Ovary (tissue), 10 donors: ENCODE measurements at places on chromosomes 2 and 18. TPM values are rescaled to one million over a fixed set of nuclear protein-coding genes. Genes with fewer than 3 reads are reported as not detected.

DNA sequence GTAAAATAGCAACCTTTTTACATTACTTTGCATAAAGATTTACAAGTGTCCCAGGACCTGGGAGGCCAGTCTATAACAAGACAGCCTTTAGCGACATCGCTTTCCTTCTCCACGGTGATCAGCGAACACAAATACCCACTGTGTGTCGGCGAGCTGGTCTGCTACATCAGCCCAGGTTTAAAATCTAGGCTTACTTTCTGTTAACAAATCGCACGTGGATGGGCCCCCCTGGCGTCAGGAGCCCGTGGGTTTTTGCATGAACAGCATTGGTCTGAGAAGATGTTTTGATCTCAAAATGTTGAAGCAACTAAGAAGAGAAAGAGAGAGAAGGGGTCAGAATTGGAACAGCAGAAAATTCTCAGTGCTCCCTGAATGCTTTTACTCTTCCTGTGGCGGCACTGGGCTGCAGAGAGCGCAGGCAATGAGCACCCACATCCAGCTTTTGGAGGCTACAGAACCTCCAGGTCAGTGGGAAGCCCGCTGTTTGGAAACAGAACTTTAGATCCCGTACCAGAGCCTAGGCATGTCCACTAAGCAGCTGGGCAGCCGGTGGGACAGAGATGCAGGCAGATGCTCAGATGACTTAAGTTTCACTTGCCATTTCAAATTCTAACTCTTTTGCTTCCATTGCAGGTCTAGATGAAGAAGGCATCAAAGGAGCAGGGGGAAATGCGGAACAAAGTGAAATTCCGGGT lies 32.9 kb downstream of the CYP27C1 start:
- no peaks in the 10 kb centered on the region for H3K27me3 ChIP-seq
- DNase-seq, result no peak
- H3K4me1 ChIP-seq, result no peaks in the 10 kb centered on the region

GRCh38 chr2:199509403-199509802 lies 51.7 kb upstream of the SATB2 start:
- H3K27ac ChIP-seq, result no peak overlapping the region
- no peaks in the 10 kb centered on the region for H3K36me3 ChIP-seq
- no peaks in the 10 kb centered on the region for H3K27me3 ChIP-seq
- H3K4me1 ChIP-seq, result no peaks in the 10 kb centered on the region

DNA sequence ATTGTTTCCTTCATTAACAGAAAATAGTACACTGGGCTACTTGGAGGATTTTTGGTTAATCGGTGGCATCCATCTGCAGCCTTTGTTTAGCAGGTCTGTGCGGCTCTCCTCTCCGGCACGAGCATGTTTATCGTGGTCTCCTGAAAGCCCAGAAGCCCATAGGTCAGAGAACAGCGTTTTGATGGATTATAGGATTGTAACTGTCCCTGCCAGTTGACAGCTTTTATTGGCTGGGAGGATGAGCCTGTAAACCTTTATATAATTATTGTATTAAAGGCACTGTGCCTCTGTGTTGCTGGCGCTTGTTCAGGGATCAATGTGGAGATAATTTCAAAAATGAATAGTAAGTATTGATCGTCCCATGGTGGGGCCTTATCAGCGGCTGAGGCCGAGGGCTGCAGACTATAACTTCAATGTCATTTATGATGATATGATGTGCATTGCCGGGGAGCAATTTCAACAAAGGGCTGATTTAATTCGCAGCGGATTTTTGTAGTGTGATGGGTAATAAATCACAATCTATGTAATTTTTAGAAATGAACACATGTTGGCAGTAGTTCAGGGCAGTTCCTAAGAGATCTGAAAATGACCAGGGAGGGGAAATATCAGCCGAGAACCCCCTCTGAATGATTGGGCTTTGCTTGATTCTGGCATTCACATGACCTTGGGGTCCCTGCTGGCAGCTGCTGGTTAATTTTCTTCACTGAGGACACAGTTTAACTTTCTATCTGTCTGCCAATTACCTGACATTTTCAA lies 736.1 kb downstream of the GALR1 start:
- no peaks in the 10 kb centered on the region for H3K36me3 ChIP-seq
- H3K27me3 ChIP-seq, result no peaks in the 10 kb centered on the region
- H3K4me3 ChIP-seq, result no peak overlapping the region
- H3K4me1 ChIP-seq, result no peaks in the 10 kb centered on the region
- H3K27ac ChIP-seq, result no peak overlapping the region
- DNase-seq, result no peak

POU3F3 gene
- not detected for polyA plus RNA-seq

DNA sequence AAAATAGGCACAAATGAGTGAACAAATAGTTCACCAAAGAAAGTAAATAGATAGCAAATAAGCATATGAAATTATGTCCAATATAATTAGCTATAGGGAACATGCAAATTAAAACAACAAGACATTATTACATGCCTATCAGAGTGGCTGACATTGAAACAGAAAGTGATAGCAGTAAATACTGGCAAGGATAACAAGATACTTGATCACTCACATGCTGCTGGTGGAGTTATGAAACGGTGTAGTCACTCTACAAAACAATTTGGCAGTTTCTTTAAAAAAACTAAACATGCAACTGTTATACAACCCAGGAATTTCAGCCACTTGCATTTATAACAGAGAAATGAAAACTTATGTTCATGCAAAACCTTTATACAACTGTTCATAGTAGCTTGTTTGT lies 439.2 kb upstream of the ACVR2A start:
- no peaks in the 10 kb centered on the region for H3K27me3 ChIP-seq
- H3K36me3 ChIP-seq, result no peaks in the 10 kb centered on the region

- no peak for DNase-seq
- H3K36me3 ChIP-seq, result no peaks in the 10 kb centered on the region
- H3K4me3 ChIP-seq, result no peak overlapping the region
- no peaks in the 10 kb centered on the region for H3K4me1 ChIP-seq
- H3K27ac ChIP-seq, result no peak overlapping the region
- H3K27me3 ChIP-seq, result no peaks in the 10 kb centered on the region
Measured at GRCh38 chr2:200428961-200429665, 80.8 kb downstream of the KCTD18 start.

GRCh38 chr2:19682493-19682892 lies 219.3 kb downstream of the TTC32 start:
- DNase-seq, result no peak
- H3K4me1 ChIP-seq, result no peaks in the 10 kb centered on the region
- H3K27me3 ChIP-seq, result no peaks in the 10 kb centered on the region
- H3K27ac ChIP-seq, result no peak overlapping the region

BOK gene
- 19.2 TPM for polyA plus RNA-seq

DNA sequence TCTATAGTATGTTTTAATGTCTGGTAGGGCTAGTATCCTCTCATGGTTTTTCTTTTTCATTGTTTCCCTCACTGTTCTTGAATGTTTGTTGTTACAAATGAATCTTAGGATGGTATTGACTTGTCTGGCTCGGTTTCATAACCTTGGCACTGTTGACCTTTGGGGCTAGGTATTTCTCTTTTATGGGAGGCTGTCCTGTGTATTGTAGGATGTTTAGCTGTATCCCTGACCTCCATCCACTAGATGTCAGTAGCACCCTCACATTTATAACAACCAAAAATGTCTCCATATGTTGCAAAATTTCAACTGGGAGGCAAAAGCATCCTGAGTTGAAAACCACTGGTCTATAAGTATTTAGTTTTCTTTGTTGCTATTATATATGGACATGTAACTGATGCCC lies 7.0 kb upstream of the AOX1 start:
- H3K4me3 ChIP-seq, result no peak overlapping the region
- H3K27me3 ChIP-seq, result no peaks in the 10 kb centered on the region
- DNase-seq, result peak; percentile 28
- no peak overlapping the region for H3K27ac ChIP-seq

UGT1A10 gene
- not detected for polyA plus RNA-seq

DNA sequence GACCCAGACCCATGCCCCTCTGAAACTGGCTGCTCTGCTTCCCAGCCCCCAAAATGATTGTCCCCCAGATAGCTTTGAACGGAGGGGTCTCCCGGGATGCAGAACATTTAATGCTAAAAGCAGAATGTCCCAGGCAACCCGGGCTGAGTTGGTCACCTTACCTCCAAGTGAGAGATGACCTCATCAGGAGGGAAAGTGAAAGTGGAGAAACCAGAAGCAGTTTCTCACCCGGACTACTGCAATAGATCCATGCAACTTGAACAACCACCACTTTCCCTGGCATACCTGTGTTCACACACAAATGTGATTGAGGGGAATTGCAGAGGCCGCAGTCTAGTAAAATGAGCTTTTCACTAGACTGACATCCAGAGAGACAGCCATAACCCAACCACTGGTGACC lies 75.3 kb upstream of the NPAS2 start:
- no peak for DNase-seq
- H3K27me3 ChIP-seq, result no peaks in the 10 kb centered on the region
- no peak overlapping the region for H3K4me3 ChIP-seq
- no peak overlapping the region for H3K27ac ChIP-seq
- H3K36me3 ChIP-seq, result no peaks in the 10 kb centered on the region

DNA sequence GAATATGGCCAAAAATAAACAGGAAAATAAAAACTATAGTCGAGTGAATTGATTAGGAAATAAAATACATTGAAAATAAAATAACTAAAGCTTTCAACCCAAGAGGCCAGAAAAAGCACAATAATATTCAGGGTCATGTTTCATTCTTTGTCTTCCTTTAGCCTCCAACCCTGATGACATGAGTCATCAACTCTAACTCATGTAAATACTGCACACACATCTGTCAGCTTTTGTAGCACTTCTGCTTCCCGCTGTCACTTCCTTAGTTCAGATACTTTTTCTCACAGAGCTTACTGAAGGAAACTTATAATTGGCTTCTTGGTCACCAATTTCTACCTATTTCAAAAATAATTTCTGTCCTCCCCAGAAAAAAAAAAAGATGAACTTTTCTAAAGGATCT lies 112.8 kb downstream of the UPP2 start:
- H3K27me3 ChIP-seq, result no peaks in the 10 kb centered on the region
- H3K4me3 ChIP-seq, result no peak overlapping the region
- no peak overlapping the region for H3K27ac ChIP-seq
- H3K4me1 ChIP-seq, result no peaks in the 10 kb centered on the region

- no peak overlapping the region for H3K4me3 ChIP-seq
- H3K27ac ChIP-seq, result no peak overlapping the region
- H3K4me1 ChIP-seq, result no peaks in the 10 kb centered on the region
- no peaks in the 10 kb centered on the region for H3K27me3 ChIP-seq
Measured at GRCh38 chr2:145987793-145988192, 1467.9 kb upstream of the ZEB2 start.

DNA sequence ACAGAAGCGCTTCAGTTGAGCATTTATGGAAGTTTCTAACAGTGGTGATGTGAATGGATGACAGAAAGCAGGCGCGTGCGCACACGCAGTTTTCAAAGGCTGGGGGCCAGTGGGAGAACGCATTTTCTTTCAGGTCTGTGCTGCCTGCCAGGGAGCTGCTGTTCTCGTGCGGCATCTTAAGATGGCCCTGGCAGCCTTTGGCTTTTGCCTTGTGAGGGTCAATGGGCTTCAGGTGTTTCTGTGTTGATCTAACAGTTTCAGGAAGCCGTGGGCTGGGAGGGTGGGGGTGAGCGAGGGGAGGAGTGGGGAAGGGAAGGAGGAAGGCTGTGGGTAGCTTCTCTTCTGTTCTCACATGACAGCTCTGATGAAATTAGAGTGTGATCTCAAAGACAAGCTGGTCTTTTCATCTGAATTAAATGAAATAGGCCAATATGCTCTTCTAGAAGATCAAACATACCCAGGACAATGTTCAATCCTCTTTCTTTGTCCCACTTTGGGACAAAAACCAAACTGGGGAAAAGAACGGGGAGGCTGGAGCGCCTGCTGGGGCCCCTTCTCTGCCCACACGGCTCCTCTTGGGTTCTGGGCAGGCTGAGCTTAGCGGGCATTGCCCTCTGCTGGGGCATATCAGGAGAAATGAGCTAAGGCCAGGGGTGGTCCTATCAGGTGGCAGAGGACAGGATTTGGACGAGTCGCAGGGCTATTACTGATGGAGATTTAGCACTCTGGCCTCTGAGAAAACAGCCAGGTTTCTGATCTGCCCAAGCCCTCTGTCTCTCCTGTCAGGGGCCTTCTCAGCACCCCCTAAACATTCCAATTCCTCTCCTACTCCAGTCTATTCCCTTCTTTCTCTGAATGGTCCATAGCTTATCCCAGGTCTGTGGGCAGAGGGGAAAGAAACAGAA lies 126.2 kb upstream of the LGALSL start:
- H3K4me3 ChIP-seq, result peak overlapping the region; percentile 3
- H3K4me1 ChIP-seq, result peaks cover 6% of the 10 kb centered on the region
- no peaks in the 10 kb centered on the region for H3K27me3 ChIP-seq
- DNase-seq, result no peak
- no peak overlapping the region for H3K27ac ChIP-seq
- H3K36me3 ChIP-seq, result no peaks in the 10 kb centered on the region

- H3K4me1 ChIP-seq, result peaks cover 3% of the 10 kb centered on the region
- DNase-seq, result peak; percentile 59
- H3K27me3 ChIP-seq, result no peaks in the 10 kb centered on the region
- H3K4me3 ChIP-seq, result no peak overlapping the region
- no peak overlapping the region for H3K27ac ChIP-seq
Measured at GRCh38 chr2:235577404-235578330, 83.8 kb downstream of the AGAP1 start.

LMAN1 gene
- 51.2 TPM for polyA plus RNA-seq

CLEC4F gene
- polyA plus RNA-seq, result 1.3 TPM

DNA sequence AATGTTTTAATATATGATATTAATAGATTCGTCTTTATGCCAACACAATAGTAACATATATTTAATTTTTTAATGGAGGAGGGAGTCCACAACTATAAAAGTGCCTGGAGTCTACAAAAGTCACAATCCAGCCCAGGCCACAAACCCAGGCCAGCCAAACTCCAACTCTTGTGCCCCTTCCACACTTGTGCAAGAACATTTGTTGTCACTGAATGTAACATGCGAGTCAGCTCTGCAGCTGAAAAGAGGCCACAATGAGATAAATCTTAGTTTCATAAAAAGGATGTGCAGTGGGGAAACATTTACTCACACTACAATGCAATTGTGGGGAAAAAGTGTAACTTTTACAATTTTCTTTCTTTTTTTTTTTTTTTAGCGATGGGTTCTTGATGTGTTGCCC lies 110.8 kb downstream of the MCFD2 start:
- H3K27ac ChIP-seq, result no peak overlapping the region
- no peaks in the 10 kb centered on the region for H3K36me3 ChIP-seq
- DNase-seq, result no peak
- H3K4me3 ChIP-seq, result no peak overlapping the region

DNA sequence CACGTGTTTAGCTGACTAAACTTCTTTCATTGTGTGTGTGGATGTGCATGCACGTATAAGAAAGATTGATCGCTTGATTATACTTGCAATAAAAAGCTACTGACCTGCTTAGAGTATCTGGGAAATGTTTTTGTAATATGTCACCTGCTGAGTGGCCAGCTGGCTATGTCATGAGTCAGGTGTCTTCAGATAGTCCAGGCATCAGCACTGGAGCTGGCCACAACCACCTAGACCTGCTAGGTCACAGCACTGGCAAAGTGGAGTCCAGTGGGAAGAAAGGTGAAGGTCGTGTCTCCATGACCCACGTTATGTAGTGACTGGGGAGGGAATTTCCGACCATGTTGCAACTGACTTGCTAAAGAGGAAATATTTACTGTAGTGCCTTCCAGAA lies 147.0 kb downstream of the ESCO1 start:
- DNase-seq, result no peak
- H3K27me3 ChIP-seq, result no peaks in the 10 kb centered on the region
- no peaks in the 10 kb centered on the region for H3K36me3 ChIP-seq

SERPINB11 gene
- not detected for polyA plus RNA-seq

- no peak for DNase-seq
- H3K27me3 ChIP-seq, result no peaks in the 10 kb centered on the region
- no peak overlapping the region for H3K4me3 ChIP-seq
- no peak overlapping the region for H3K27ac ChIP-seq
Measured at GRCh38 chr2:165472922-165473321, 3.4 kb downstream of the CSRNP3 start.
